ENCODE measurements at places on chromosomes 3 and 15.

DNA sequence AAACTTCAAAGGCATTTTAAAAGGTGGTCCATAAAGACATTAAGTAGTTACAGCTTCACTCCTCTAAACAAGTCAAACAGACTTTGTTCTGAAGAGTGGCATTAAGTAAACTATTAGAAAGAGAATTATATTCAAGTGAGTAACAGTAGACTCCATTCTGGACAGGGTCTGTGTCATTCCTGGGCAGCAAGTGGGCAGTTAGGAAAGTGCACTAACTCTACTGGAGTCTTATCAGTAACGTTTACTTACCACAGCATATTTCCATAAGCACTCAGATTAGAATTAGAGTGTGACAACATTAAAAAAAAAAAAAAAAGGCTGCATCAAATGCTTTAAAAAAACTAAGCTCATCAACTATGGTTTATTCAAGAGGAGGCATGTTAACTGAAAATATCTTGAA is 10.6 kb downstream of the UBR1 start:
- no peak for DNase-seq

GRCh38 chr3:78004571-78004970 is 964.7 kb downstream of the ROBO2 start:
- no peak for DNase-seq

DNA sequence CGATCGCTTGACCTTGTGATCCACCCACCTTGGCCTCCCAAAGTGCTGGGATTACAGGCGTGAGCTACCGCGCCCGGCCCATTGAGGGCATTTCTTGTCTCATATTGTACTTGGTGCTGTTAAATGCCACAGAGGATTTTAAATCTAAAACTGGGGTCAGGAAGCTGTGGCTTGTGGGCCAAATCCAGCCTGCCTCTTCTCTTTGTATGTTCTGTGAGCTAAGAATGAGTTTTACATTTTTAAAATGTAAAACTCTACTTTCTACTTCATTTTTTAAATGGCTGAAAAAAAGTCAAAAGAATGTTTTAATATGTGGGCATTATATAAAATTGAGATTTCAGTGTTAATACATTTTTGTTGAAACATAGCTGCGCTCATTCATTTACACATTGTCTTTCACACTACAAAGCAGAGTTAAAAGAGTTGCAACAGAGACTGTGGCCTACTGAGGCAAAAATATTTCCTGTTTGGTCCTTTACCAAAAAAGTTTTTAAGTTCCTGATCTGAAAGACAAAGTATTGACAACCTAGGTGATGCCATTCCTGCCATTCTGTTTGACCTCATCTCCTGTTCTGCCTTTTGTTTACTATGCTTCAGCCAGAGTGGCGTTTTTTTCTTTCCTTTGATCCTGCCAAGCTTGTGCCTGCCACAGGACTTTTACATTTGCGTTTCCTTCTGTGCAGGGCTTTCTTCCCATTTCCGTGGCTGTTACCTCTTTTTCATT is 50.4 kb downstream of the PDCD6IP start:
- DNase-seq = no peak

GRCh38 chr3:126416943-126417342 is 22.2 kb downstream of the CFAP100 start:
- DNase-seq = no peak

DNA sequence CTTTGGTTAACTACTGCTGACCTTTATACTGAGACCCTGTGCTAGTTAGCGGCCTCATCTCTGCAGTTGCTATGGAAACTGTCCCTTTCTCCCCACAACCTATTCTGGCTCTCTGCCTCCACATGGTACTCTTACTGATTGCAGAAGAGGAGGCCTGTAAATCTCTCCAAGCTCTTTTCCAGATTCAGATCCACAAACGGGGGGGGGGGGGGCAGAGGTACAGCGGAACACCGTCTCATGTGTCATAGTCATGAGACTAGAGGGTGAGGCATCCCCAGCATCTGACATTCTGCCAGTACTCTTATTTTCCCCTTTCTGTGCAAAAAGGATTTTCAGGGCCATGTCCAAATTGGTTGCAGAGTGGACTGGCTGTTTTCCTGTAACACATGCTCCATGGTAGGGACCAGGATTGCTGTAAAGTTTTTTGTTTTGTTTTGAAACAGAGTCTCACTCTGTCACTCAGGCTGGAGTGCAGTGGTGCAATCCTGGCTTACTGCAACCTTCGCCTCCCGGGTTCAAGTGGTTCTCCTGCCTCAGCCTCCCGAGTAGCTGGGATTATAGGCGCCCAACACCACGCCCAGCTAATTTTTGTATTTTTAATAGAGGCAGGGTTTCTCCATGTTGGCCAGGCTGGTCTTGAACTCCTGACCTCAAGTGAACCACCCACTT is 8.3 kb upstream of the MAP1A start:
- no peak for DNase-seq

- no peak for DNase-seq
These were observed 2.7 kb upstream of the CDC25A start for GRCh38 chr3:48190911-48191310.

DNA sequence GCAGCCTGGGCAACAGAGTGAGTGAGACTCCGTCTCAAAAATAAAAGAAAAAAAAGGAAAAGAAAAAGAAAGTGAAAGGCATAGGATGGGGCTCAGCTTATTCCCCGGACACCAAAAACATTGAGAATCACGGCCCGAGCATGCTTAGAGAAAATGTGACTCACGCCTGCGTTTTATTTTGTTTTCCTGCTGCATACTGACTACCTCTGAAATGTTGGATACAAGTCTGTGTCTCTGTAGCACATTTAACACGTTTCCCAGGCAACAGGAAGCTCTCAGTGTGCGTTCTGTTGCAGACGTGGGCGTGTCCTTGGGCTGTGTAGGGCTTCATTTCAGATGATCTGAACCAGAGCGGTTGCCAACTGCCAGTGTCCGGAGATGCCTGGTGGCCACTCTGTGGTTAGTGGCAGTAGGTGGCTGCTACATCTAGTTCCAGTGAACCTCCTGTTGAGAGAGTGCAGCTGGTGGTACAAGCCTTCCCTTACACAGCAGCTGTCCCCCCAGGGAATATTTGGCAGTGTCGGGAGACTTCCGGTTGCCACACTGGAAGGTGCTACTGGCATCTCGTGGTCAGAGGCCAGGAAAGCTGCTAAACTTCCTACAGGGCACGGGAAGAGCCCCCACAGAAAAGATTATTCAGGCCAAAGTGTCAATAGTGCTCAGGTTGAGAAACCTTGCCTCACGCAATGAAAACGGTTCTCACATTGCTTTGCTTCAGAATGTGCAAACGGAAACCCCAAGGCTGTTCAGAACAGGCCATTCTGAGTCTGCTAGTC is 3.0 kb downstream of the SLC51A start:
- peak; percentile 70 for DNase-seq

DNA sequence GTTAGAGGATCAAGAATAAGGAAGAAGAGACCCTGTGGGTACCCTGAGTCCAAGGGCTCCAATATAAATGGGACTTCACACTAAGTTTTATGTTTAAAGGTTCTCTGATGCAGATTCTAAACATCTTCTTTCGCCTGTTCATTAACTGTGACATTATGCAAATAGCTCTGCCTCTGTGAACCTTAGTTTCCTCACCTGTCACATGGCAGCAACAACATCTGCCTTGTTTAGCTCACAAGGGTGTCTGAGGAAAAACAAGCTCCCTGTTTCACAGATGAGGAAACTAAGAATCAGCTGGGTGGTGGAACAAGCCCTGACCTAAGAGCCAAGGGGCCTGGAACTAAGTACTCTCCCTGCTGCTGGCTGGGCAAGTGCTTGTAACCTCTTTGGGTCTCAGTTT is 40.8 kb downstream of the GOLGA6L1 start:
- DNase-seq = no peak

Measured in activated CD4-positive, alpha-beta T cell treated with anti-CD3 and anti-CD28 coated beads, Interleukin-2, Interleukin-6, amounts not matched to agents 100 ng/mL and 50 ng/mL, durations not matched to agents 16 hours and 8 hours (primary cell).